Activated CD4-positive, alpha-beta memory T cell treated with anti-CD3 and anti-CD28 coated beads for 36 hours (primary cell): ENCODE measurements at places on chromosomes 6 and 20. TPM values are rescaled to one million over a fixed set of nuclear protein-coding genes. Genes with fewer than 3 reads are reported as not detected.
A peak's percentile ranks its signal among the peaks of the same experiment; 100 is the strongest.

GRCh38 chr6:119259027-119259426 lies 90.5 kb downstream of the MAN1A1 start:
- DNase-seq = no peak
- no peak overlapping the region for H3K27ac ChIP-seq
- no peak overlapping the region for H3K4me3 ChIP-seq
- peaks cover 15% of the 10 kb centered on the region for H3K36me3 ChIP-seq
- no peaks in the 10 kb centered on the region for H3K27me3 ChIP-seq
- peaks cover 21% of the 10 kb centered on the region for H3K4me1 ChIP-seq

GRCh38 chr6:163776906-163777686 lies 362.6 kb downstream of the QKI start:
- H3K4me1 ChIP-seq = no peaks in the 10 kb centered on the region
- no peaks in the 10 kb centered on the region for H3K36me3 ChIP-seq
- H3K27me3 ChIP-seq = peaks cover 2% of the 10 kb centered on the region
- no peak overlapping the region for H3K4me3 ChIP-seq
- H3K27ac ChIP-seq = no peak overlapping the region

DNA sequence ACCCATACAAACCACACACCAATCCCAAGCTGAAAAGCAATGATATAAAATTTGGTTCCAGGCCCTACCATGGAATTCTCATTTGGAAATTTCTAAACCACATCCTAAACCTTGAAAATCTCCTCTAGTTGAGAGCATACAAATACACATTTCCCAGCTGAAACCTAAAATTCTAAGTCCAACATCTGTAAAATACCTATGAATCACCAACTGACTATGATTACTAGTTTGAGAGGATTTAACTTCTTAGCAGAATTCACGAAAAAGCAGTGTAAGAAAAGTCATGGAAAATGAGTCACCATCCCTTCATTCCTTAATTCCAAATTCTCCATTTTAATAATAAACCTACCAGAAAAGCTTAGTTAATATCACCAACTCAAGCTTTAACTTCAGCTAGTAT lies 15.4 kb downstream of the RANBP9 start:
- no peak for DNase-seq
- peaks cover 66% of the 10 kb centered on the region for H3K4me1 ChIP-seq
- no peaks in the 10 kb centered on the region for H3K27me3 ChIP-seq
- H3K27ac ChIP-seq = peak overlapping the region; percentile 40
- no peak overlapping the region for H3K4me3 ChIP-seq

DNA sequence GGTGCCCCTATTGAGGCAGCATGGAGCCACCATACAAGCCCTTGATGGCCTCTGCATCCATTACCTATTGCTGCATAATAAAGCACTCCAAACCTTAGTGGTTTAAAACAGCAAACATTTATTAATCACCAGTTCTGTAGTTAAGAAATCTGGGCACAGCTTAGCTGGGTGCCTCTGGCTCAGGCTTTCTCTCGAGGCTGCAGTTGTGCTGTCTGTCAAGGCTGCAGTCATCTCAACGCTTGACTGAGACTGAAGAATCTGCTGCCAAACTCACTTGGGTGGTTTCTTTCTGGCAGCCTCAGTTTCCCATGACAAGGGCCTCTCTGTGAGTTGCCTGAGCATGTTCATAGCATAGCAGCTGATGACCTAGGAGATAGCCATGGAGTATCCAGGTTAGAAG lies 207.4 kb upstream of the LRFN2 start:
- H3K4me1 ChIP-seq = peaks cover 6% of the 10 kb centered on the region
- no peaks in the 10 kb centered on the region for H3K36me3 ChIP-seq
- no peaks in the 10 kb centered on the region for H3K27me3 ChIP-seq
- no peak overlapping the region for H3K4me3 ChIP-seq

- no peak overlapping the region for H3K4me3 ChIP-seq
- DNase-seq = no peak
- no peaks in the 10 kb centered on the region for H3K27me3 ChIP-seq
- H3K4me1 ChIP-seq = no peaks in the 10 kb centered on the region
- no peak overlapping the region for H3K27ac ChIP-seq
- no peaks in the 10 kb centered on the region for H3K36me3 ChIP-seq
Observed at GRCh38 chr6:63926258-63926780, 290.7 kb downstream of the PHF3 start.

GRCh38 chr6:13328875-13329183 lies 492 bp upstream of the TBC1D7 start:
- no peaks in the 10 kb centered on the region for H3K27me3 ChIP-seq
- peak overlapping the region; percentile 90 for H3K4me3 ChIP-seq
- H3K27ac ChIP-seq = peak overlapping the region; percentile 90
- peaks cover 20% of the 10 kb centered on the region for H3K4me1 ChIP-seq
- DNase-seq = no peak

DNA sequence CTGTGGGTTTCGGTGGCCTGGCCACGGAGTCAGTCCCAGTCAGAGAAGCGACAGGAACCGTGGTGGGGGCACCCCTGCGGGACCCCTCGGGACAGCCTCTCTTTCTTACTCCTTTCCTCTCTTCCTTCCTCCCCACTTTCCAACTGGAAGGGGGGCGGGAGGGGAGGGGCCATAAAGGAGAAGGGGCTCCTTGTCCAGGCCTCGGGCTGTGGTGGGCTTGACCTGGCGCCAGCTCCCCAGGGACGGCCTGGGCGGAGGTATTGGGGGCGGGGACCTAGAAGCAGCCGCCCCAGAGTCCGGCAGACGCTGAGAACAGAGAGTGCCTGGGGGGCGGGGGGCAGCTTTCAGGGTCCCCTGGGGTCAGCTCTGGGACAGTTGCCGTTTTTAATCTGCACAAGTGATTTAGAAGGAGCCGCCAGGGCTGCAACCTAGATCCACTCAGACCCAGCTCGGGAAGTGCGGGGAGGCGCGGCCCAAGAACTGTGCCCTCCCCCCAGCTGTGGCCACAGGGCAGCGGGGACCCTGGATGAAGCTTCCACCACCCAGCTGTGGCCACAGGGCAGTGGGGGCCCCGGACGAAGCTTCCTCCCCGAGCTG lies 6.4 kb upstream of the ABHD16B start:
- H3K4me3 ChIP-seq = no peak overlapping the region
- H3K27ac ChIP-seq = no peak overlapping the region
- peaks cover 35% of the 10 kb centered on the region for H3K4me1 ChIP-seq
- no peaks in the 10 kb centered on the region for H3K36me3 ChIP-seq

- H3K4me1 ChIP-seq = no peaks in the 10 kb centered on the region
- H3K27me3 ChIP-seq = peaks cover 3% of the 10 kb centered on the region
- no peak overlapping the region for H3K27ac ChIP-seq
- no peak overlapping the region for H3K4me3 ChIP-seq
- DNase-seq = no peak
- H3K36me3 ChIP-seq = no peaks in the 10 kb centered on the region
Observed at GRCh38 chr20:31897541-31897940, 27.1 kb downstream of the TTLL9 start.

- H3K36me3 ChIP-seq = no peaks in the 10 kb centered on the region
- H3K4me3 ChIP-seq = no peak overlapping the region
- H3K27me3 ChIP-seq = peaks cover 3% of the 10 kb centered on the region
Observed at GRCh38 chr20:13041574-13042457, 33.0 kb downstream of the SPTLC3 start.

- H3K4me3 ChIP-seq = no peak overlapping the region
- no peaks in the 10 kb centered on the region for H3K4me1 ChIP-seq
- no peak for DNase-seq
- no peak overlapping the region for H3K27ac ChIP-seq
Observed at GRCh38 chr6:66662721-66663507, 955.9 kb upstream of the EYS start.

DNA sequence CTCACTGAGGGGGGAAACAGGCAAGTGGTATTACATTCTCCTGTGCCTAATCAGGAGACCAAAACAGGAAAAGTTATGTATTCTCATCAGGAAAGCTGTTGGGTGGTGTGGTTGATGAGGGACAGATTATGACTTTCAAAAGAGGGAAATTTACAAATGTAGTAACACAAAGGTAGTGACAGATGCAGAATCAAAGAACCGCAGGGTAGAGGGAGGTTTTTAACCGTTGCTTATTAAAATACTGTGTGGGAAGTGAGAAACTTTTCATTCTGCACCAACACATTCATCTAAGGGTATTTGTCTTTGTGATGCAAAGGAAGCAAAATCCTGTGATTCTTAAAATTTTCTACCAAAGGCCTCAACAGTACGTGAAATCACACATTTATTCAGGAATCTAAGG lies 288.2 kb upstream of the MAN1A1 start:
- H3K36me3 ChIP-seq = no peaks in the 10 kb centered on the region
- no peak overlapping the region for H3K4me3 ChIP-seq
- H3K27ac ChIP-seq = no peak overlapping the region

ALDH8A1 gene
- 0.81 TPM for total RNA-seq

LCA5 gene
- 0.21 TPM for total RNA-seq

KHDC1 gene
- 4.0 TPM for total RNA-seq

ANGPT4 gene
- total RNA-seq = not detected

CCR6 gene
- 7.4 TPM for total RNA-seq

ZNF217 gene
- total RNA-seq = 57.5 TPM

ADTRP gene
- 24.1 TPM for total RNA-seq
